ENCODE measurements at places on chromosomes 16 and 17.

DNA sequence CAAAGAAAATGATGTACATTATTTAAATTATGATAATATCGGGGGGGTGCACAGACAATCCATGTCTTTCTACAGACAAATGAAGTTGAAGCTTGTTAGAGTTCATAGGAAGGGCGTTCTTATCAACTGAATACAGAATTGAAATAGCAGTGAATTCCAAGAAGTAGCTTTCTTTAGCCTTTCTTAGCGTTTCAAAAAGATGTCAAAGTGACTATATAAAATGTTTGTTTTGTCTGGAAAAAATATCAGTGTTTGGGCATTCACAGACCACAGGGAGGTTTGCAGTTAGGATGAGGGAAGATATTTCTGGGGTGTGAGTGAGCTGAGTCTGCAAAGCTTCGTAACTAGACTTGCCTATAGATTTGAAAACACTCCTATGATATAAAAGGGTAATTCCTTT is 55.0 kb downstream of the STX8 start:
- no peak for DNase-seq

DNA sequence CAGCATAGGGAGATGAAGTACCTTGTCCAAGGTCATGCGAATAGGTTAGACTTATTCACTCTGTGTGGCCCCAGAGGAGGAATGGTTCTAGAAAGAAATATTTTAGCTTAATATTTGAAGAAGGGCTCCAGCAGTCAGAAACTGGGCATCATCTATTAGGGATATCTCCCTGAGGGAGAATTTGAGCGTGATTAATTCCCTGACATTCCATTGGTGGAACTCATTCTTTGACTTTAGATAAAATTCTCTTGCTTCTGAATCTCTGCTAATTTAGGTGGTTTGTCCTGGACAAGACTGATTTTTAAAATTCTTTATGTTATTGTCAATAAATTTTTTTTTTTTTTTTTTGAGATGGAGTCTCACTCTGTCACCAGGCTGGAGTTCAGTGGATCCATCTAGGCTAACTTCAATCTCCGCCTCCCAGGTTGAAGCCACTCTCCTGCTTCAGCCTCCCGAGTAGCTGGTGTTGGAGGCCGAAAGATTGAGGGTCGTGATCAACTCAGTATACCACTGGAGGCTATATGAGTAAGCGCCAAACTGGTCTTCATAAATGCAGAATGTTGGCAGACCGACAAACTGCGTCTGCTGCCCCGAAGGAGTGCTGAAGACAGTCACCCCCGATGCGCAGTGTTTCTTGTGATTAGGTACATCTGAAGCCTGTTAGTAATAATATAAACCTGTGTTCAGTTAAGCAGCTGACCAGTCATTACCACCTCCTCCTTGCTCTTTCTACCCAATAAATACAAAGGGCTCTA is 267.9 kb upstream of the HSBP1 start:
- DNase-seq: no peak

- DNase-seq: no peak
Measured at GRCh38 chr16:83994087-83994486, 26.0 kb downstream of the NECAB2 start.

GRCh38 chr16:21647562-21648164 is 4.7 kb downstream of the IGSF6 start:
- no peak for DNase-seq

DNA sequence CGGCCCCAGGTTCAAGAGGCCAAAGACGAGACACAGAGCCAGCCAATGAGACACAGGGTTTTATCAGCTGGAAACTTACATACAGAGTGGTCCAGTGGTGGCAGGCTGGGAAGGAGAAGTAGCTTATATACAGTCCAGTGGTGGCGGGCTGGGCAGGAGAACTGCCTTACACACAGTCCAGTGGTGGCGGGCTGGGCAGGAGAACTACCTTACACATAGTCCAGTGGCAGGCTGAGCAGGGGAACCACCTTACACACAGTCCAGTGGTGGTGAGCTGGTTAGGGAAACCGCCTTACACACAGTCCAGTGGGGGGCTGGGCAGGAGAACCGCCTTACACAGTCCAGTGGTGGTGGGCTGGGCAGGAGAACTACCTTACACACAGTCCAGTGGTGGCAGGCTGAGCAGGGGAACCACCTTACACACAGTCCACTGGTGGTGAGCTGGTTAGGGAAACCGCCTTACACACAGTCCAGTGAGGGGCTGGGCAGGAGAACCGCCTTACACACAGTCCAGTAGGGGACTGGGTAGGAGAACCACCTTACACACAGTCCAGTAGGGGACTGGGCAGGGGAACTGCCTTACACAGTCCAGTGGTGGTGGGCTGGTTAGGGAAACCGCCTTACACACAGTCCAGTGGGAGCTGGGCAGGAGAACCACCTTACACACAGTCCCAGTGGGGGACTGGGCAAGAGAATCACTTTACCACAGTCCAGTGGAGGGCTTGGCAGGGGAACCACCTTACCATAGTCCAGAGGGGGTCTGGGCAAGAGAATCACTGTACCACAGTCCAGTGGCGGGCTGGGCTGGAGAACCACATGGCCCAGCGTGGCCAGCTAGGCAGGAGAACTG is 90.9 kb downstream of the GAS7 start:
- DNase-seq: no peak

DNA sequence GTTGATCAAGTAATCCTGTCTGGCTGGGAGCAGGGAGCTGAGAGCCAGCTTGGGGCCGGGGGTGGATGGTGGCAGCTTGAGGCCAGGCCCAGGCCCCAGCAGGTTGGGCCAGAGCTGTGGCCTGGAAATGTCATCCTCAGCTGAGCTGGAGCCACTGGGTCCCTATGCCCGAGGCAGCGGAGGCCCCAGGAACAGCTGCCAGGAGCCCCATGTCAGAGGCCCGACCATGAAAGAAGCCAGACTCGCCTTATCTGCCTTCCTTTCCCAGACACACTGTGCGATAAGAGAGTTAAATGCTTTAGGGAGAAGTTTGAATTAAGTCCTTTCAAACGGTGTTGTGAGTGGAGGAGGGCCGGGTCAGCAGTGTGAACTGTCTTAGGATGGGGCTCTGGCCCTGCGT is 3.5 kb downstream of the SMTNL2 start:
- DNase-seq: no peak

GRCh38 chr17:15456972-15457722 is 10.3 kb downstream of the CDRT4 start:
- DNase-seq: no peak

DNA sequence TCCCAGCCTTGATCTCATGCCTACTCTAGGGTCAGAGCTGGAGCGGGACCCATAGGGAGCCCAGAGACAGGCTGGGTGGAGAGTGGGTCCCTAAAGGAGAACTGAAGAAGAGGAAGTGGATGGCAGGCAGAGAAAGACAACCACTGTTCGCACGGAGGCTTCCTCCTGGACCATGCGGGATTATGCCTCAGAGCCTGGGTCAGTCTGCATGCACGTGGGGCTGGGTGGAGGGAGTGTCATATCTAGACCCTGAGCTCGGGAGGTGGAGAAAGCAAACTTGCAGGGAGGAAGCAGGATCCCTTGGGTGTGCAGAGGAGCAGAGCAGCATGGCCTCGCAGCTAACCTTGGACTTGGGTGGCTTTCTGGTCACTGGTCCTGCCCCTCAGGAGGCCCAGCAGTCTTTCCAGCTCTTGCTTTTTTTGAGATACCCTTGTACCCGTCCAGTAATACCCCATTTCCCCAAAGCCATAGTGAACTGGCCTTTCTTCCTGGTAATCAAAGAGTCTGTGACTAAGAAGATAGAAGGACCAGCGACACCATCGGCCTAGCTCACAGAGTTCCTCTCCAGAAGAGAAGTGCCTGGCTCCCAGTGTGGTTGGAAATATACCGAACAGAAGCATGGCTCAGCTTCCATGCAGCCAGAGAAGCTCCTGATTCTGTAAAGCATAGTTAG is 344.2 kb downstream of the CPPED1 start:
- no peak for DNase-seq

DNA sequence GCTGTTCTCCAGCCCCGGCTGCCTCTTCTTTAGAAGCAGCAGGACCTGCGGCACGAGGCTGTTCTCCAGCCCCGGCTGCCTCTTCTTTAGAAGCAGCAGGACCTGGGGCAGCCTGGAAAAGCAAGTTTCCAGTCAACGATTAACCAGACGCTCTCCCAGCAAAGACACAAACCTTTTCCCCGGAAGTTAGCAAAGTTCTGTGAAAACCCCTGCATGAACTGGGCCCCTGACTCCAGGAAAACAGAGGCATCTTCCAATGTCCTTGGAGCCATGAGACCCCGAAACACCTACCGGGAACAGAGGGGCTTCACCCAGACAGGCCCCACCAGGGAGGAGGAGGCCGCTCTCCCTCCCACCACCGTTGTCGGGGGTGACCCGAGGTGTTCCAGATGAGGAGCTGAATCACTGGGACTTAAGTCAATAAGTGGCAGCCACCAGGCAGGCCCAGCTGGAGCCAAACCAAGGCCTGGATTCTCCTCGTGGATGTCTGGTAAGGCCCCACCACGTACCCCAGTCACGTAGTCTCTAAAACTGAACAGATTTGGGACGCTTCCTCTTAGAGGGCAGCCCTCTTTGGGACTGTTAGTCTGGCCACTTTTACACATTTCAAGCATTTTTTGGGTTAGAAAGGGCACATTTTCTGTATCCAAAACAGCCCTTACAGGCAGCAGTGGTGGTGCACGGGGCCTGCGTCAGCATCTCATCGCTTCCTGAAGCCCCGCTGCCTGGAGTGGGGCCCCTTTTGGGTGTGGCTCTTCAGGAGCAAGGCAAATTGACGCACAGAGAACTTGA is at the start of gene RPH3AL:
Gene RPH3AL (minus strand): TSS at position 387 of the 792 bp plus-strand sequence. CDS start 25,264 bp downstream, outside the sequence.
- DNase-seq: no peak

GRCh38 chr16:86579268-86580062 is 1.1 kb downstream of the FOXL1 start:
- DNase-seq: no peak

- DNase-seq: no peak
Measured at GRCh38 chr17:61460796-61461585, 8.8 kb downstream of the TBX4 start.

Measured in effector memory CD4-positive, alpha-beta T cell (primary cell).